Activated CD4-positive, alpha-beta T cell treated with anti-CD3 and anti-CD28 coated beads for 1 hour (primary cell): ENCODE measurements at places on chromosomes 4 and X.

DNA sequence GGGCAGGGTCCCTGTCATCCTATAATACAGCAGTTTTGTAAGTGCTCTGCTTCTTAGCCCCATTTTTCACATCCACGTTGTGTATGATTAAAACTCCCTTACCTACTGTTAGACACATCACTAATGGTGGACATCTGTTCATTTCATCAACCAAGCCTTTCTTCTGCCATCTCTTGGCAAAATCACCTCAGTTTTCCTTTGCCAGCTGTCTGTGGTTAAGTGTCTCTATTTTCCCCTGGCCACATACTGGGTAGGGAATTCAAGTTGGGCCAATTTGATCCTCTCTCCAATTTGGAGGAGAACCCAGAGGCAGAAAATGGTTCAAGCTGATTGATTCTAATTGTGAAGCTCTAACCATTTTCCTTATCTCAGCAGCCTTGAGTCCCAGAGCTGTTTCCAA is 436.1 kb downstream of the PCDH7 start:
- DNase-seq: no peak

DNA sequence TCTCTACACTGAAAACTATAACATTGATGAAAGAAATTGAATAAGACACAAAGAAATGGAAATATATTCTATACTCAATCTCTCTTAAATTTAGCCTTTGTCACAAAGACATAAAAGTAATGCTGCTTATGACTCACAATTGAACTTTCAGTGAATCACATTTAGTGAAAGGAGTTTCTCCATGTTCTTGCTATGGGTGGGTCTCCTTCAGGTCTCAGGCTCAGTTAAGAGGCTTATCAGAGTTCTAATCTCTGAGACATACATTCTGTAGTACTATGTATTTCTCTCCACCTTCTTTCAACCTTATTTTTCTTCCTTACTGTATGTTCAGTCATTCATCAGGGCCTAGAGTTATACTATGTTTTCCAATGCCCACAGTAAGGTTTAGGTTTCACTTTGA is 220.9 kb downstream of the DTHD1 start:
- no peak for DNase-seq

DNA sequence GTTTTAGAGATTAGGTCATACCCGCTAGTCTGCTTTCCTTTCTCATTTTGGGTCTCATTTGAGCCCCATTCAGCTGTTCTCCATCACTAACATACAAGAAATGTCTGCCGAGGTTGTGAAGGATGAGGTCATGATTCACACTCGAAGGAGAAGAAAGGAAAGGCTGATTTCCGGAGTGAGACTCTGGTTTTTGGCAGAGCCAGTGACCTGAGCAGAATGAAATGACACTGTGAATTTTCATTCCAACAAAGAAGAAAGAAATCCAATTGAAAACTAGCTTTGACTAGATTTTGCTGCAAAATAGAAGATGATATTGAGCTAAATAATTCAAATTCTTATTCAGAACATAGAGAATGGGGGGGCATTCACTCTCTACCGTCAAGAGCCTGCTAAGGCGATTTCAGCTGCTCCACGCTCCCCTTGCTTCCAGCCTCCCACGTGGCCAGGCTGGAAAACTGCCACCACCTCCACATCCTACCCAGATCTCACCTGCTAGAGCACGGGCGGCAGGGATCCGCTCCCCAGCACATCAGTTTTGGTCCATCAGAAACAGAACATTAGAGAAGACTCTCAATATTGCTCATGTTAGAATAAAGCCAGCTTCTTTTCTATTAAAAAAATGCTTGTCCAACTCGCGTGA is 39.0 kb downstream of the F11 start:
- DNase-seq: no peak

GRCh38 chrX:30642642-30643041 is 10.6 kb upstream of the GK start:
- DNase-seq: no peak

GRCh38 chrX:69493193-69493592 is 10.9 kb upstream of the NALF2 start:
- DNase-seq: no peak

GRCh38 chr4:159484864-159485263 is 382.0 kb downstream of the RAPGEF2 start:
- DNase-seq: no peak

DNA sequence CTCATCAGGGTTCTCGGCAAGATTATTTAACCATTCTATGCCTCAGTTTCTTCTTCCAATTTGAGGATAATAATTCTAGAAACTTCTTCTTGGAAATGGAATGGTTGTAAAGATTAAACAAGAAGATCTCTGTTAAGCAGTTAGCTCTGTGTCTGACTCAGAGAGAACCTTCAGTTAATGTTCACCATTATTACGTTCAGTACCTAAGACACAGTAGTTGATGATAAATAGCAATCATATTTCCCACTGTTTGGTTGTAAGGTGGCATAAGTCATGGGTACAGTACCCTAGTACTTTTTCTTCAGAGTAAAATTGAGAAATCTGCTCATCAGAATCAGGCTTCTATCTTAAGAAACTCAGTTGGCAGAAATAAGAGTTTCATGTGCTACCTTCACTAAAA is 366.5 kb upstream of the BOD1L1 start:
- DNase-seq: no peak

DNA sequence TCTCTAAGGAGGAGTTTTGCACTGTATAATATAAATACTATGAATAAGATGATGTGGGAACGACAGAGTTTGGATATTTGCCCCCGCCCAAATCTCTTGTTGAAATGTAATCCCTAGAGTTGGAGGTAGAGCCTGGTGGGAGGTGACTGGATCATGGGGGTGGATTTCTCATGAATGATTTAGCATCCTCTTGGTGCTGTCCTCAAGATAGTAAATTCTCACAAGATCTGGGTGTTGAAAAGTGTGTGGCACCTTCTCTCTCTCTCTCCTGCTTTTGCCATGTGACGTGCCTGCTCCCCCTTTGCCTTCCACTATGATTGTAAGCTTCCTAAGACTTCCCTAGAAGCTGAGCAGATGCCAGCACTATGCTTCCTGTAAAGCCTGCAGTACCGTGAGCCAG is 241.6 kb upstream of the ETNPPL start:
- no peak for DNase-seq

DNA sequence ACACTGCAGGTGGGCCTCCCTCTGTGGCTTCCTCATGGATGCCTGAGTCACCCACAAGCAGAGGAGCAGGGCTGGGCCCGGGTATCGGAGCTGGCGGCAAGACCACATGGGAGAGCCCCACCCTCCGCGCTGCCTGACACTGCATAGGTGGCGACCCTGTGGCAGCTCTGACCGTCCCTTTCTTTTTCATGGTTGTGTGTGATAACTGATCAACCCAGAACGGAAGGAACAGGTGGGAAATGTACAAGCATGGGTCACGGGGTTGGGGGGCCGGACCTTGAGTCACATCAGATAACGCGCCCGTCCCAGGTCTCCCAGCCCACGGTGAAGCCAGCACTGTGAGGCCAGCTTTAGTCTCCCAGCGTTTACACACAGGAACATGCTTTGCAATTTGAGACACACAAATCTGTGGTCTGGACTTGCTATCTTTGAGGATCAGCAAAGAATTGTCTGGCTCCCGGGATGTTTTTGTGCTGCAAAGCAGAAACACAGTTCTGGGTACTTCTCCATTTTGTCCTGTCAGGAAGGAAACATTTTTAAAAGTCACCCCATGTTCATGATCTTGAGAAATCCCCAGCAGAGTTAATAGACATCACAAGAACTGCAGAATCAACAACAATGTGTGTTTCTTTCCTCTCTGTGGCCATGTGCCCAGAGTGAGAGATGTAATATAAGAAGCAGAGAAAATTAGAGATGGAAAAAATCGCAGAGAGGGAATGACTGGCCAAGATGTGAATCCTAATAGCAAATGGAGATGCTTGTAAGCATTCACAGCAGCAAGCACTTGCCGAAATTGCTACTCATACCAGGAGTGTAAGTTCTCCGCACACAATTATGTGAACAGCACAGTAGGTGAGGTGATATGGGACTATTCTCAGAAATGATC is 70.1 kb upstream of the CBR4 start:
- DNase-seq: no peak

GRCh38 chr4:135240796-135241195 is 1039.2 kb upstream of the PABPC4L start:
- DNase-seq: no peak

- DNase-seq: no peak
These were observed 14.8 kb downstream of the HOPX start for GRCh38 chr4:56666279-56666678.

GRCh38 chr4:79788884-79789283 is 284.1 kb downstream of the ANTXR2 start:
- DNase-seq: no peak

DNA sequence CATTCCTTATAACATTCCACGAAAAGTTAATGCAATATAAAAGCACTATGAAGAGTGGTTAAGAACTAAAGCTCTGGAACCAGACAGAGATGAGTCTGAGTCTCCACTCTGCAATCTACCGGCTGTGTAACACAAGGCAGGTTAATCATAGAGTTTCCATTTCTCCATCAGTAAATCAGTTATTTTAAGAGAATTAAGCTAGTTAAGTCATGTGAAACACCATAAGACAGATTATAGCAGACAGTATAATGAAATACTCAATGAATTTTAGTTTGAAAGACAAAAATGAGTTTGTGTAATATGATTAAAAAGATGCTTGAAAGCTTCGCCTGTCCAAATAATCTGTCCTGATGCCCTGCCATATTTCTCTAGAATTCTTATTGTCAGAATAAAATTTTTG is 282.6 kb upstream of the ACTRT1 start:
- no peak for DNase-seq

DNA sequence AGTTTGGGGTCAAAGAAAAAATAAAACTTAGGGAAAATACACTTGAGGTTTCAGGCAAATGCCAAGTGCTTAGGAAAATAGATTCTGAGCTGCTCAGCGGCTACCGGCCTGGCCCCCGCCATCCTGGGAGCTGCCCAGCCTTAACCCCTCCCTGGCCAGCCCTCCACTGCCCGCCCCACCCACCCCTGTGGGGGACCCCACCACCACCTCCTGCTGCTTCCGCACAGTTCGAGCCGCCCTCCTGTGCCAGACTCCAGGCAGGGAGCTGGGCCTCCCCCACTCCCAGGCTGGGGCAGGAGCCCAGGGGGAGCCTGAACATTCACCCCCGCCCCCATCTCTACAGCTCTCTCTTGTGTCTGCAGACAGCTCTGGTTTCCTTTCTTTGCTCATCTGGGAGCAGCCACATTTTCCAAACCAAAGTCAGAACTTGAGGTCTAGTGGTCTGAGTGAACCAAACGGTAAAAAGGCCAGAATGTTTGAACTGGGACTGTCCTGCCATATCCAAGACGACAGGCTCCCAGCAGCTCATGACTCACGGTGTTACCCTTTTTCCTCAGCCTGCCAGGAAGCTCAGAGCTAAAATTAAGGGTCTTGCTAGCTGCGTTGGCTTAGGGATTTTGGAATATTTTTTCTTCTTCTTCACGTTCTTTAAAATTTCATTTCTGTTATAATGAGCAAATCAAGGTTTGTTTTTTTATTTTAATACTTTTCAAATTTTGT is 4.7 kb upstream of the FGFR3 start:
- DNase-seq: no peak
